H1 (cell line): ENCODE measurements at places on chromosomes 1 and 21. TPM values are rescaled to one million over a fixed set of nuclear protein-coding genes. Genes with fewer than 3 reads are reported as not detected.

GRCh38 chr1:66506393-66506687 is 27.6 kb upstream of the SGIP1 start:
- no peak for DNase-seq

DNA sequence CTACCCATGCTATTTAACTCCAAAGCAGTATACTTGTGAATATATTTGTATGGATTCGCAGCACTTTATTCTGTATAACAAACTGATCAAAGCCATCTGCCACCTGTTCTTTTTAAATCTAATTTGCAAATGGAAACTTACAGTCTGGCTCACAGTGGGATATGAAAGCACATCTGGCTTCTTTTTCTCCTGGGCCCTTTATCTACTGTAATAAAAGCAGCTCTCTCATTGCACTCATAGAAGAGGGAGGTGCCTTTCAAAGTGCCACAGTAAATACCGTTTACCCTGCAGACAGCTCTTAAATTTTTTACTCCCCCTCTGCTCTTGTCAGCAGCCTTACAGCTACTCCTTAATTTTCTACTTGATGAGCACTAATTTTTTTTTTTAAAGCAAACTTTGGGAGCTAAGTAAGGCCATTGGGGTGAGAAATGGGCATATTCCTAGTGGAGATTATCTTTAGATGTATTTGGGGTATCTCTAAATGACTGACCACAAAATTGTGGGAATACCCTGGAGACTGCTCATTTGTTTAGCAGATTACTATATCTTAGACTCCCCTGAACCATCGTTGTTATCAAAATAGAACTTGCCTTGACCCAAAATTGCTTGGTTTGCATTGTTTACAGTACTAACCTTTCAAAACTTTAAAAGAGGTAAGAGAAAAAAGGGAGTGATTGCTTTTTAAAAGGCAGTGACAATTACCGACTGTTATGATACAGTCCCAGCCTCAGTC is 110.1 kb downstream of the VPS13D start:
- DNase-seq = no peak

DNA sequence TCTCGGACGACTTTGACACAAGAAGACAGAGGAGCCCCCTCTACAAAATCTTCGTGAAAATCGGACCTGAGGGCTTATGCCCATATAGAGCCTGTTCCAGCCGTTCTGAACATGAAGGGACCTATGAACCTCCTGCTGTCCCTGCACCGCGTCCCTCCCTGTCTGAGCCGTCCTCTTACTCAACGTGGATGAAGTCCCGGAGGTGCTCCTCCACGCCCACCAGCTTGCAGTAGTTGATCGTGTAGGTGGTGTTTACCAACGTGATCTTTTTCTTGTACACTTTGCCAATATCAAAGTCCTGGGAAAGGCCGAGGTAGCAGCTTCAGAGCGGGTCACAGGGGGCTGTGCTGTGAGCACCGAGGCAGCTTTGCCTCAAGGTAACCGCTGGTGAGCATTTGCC is 40.0 kb downstream of the CFAP74 start:
- no peak for DNase-seq

DNA sequence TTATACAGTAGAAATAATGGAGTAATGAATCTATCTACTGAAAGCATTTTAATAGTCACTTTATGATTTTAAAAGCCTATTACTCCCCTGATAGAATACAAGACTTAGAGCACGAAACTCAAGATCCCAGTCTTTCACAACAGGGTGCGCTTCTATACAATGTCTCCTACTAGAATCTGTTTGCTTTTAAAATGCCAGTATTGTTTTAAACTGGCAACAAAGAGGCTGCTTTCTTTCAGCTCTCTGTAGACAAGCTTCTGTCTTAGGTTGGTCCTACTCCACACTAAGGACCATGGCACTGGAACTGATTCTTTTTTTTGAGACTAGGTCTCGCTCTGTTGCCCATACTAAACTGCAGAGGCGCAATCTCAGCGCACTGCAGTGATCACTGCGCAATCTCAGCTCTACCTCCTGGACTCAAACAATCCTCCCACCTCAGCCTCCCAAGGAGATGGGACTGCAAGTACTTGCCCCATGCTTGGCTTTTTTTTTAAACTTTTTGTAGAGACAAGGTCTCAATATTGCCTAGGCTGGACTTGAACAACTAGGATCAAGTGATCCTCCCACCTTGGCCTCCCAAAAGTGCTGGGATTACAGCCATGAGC is 4.8 kb downstream of the DCAF8 start:
- no peak for DNase-seq

The KIF14 gene
- 22.5 and 23.3 TPM in 2 replicates for total RNA-seq

The WDR47 gene
- 6.7 and 7.2 TPM in 2 replicates for total RNA-seq

The PTGS2 gene
- 0.23 and 0.35 TPM in 2 replicates for total RNA-seq
